Hematopoietic multipotent progenitor cell treated with erythropoietin and hydrocortisone succinate and interleukin-3 and kit ligand, for 15 days (in vitro differentiated cells): ENCODE measurements at places on chromosomes 7 and 10.

DNA sequence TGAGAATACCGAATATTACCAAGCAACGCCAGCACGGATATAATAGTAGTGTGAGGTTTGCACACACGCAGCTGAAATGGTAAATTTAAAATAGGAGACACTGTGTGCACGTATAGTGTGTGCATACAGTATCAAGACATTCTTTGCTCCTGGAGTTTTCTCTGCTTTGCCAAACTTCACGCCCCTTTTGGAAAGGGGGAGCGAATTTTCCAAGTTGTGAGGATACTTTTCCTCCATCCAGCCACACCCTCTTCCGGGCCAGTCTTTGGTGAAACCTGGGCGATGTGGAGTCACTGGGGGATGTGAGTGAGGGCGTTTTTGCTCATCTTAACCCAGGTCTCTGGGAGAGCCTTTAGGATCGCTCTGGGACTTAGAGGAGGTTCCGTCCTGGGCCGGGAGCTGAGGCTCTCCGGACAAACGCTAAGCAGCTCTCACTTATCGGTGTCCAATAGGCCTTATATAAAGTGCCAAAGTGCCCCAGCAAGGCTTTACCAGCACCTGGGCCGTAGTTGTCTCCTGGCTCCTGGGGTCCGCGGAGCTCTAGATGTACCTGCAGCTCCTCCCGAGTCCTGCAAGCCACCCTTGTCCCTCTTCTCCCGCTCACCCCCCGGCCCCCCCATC is 160.0 kb upstream of the MKI67 start:
- no peak for DNase-seq

DNA sequence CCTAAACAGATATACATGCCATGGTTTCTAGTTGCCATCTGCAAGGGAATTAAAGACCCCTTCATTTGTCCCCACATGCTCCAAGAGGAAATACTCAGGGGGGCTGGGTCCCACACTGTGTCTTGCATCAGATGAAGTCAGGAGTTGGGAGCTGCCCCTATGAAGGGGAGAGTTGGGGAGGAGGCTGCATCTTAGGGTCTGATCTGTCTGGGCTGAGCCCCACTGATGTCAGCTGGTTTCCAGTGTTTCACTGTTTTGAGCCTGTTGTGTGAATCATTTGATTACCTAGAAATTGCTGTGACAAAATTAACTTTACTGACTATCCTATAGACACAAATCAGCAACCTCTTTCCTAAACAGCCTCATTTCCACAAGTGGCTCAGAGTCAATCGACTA is 4.9 kb upstream of the ADCY1 start:
- no peak for DNase-seq

DNA sequence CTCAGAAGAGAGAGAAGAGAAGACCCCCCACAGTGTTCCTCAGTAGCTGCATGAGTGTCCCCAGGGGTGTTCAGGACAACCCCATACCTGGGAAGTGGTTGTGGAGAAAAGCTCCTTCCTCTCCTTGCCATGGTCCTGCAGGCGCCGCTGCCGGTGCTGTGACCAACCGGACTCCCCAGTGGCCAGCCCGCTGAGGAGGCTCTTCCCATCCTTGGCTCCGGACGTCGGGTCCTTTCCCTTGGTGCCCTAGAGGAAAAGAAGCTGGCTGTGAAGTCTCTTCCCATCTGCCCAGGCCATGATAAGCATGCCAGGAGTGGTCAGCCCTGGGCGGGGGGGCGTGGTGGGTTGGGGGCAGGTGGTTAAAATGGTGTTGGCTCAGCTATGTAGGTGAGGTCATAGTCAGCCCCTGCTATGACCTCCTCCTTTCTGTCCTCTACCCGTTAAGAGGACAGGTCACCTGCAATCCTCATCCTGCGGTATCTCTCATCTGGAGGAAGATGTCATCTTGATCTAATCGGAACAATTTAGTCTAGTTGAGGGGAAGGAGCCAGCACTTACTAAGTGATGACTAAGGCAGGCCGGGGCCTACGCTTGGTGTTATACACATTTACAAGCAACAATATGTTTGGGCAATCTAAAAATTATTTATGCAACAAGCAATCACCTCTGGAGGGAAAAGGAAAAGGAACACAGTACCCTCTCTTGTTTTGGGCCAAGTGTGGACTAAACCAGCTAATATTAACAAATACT is 13.2 kb downstream of the WDR91 start:
- DNase-seq: no peak

- DNase-seq: no peak
These were observed 78.4 kb downstream of the DGKI start for GRCh38 chr7:137768366-137768765.

GRCh38 chr7:35727571-35727970 is 32.6 kb upstream of the HERPUD2 start:
- no peak for DNase-seq

- no peak for DNase-seq
These were observed 62.4 kb upstream of the ANTXRL start for GRCh38 chr10:46224414-46224682.

GRCh38 chr7:70298780-70299471 is 700.7 kb downstream of the AUTS2 start:
- no peak for DNase-seq

GRCh38 chr7:107105591-107106245 is 61.2 kb downstream of the PRKAR2B start:
- DNase-seq: no peak

GRCh38 chr10:110531687-110532086 is 34.0 kb downstream of the DUSP5 start:
- no peak for DNase-seq

DNA sequence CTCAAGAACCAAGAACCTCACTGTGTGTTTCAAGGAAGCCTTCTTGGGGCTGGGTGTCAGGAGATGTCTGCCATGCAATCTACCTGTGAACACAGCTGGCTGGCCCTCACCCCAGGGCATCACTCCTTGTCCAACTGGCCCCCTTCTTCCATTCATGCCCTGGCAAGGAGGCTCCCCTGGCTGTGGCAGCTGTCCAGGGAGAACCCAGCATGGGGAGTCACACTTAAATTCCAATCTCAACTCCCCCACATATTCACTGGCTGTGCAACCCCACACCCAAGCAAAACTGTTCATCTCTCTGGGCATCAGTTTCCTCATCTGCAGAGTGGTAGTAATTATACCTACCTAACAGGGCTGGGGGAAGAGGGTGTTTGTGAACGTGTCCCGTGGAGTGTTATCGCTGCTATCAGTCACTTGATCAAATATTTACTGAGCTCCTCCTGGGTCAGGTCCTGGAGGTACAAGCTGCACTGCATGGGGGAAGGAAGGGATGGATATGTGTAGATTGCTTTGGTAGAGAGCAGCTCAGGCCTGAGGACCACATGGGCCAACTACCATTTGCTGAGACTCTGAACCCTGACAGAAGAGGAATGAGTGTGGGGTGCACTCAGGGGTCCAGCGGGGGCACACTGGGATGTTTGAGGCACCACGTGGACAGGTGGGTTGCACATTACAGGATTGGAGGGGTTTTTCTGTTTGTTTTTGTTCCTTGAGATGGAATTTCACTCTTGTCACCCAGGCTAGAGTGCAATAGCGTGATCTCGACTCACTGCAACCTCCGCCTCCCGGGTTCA is 2.1 kb upstream of the GPRIN2 start:
- DNase-seq: no peak

DNA sequence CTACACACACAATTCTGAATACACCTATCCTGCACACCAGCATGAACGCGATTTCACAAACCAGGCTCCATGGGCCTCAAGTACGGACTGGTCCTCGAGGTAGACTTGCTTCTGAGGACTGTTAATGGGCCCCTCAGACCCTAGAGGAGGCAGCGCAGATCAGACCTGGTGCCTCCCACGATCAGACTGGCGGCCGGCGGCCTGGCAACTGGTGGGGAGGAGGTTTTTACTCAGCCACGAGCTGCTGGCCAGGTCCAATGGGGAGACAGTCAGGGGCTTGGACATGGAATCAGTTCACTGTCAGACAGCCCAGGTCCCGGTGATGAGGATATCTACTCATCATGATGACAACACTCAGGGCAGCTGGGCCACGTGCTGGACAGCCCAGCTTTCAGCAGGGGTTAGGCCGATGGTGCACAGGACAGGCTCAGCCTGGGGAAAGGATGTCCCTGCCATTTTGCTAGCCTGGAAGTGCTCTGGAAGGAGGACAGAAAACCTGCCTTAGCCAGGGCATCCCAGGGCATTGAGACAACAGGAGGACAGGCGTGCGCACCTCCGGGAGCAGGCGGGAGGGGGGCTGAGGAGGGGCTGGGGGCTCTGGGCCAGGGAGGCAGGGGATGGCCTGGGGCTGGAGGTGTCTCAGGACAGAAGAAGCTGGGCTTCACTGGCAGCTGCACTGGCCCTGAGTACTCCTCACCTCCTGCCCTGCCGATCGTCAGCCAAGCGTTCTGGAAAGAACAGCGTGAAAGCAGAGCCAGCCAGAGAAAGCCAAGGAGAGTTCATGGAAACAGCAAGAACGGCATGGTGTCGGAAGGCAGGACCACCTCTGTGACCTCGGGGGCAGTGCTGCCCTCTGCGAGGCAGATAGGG is 48.0 kb upstream of the RASGEF1A start:
- no peak for DNase-seq

GRCh38 chr7:46811529-46811928 is 770.4 kb downstream of the TNS3 start:
- DNase-seq: no peak

- DNase-seq: no peak
These were observed 263.6 kb upstream of the AUTS2 start for GRCh38 chr7:69334701-69335100.

DNA sequence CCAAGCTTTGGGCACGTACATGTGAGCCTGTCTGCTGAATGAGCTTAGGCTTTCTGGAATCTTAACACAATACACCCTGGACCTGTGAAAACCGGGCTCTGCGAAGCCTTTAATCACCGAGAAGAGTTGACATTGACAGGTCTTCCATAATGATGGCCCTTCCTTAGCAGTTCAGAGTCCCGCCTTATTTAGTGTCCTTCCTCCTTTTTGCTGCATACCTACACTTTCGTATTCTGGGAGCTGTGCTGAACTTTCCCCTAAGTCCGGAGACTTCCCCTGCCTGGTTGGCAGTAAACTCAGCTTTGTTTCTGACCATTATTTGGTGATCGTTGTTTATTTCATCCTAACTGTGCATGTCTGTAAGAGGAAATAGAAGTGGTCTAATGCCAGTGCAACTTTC is 212.0 kb downstream of the CAMK1D start:
- DNase-seq: no peak

DNA sequence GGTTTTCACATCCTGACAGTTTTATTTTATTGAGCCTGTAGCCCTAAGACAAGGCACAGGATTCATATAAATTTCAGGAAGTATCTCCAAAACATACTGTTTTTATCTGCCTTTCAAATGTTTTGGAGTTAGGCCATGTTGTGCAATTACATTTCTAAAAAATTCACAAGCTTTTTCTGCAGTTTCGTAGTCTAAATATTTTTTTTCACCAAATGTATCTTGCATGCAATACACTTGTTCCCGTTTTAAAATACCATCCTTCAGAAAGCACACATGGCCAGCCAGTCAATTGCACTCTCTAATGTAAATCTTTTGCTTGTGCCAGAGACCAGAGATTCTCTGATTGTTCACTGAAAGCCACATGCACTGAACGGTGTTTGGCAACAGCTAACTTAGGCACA is 161.5 kb upstream of the PRKCQ start:
- DNase-seq: no peak

GRCh38 chr7:25665903-25666670 is 437.8 kb upstream of the NPVF start:
- no peak for DNase-seq

DNA sequence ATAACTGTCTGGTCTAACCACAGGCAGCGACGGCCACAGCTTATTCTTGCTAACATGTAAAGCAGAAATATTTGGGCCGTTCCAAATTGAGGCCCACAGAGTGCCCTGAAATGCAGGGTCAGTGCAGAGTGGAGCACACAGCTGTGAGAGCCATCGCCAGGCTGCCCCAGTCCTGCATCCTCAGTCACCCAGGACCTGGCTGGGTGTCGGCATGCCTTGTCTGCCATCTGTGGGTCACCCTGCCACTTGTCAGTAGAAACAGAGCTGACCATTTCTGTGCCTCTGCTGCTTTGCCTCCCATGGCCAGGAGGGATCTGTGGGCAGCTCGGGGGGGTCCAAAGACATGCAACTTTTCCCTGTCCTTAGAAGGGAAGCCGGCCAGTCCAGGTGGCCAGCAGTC is 57.3 kb upstream of the BTBD16 start:
- no peak for DNase-seq

DNA sequence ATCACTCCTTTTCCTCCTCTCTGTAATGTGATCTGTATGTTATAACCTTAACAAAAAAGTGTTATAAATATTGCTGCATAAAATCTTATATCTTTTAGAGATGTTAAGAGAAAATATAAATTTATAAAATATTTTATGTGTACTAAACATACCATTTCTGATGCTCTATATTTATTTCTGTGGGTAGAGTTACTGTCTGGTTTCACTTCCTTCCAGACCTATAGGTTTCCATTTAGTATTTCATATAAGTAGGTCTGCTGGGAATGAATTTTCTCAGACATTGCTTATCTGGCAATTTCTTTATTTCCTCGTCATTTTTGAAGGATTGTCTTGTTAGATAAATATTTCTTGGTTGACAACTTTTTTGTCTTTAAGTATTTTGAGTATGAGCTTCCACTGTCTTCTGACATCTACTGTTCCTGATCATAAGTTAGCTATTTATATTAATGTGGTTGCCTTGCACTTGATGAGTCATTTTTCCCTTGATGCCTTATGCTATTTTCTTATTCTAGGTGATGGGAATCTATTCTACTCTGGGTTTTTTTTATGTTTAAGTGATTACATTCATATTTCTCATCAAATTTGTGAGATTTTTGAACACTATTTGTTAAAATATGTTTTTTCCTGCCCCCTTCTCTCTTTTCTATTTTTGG is 11.2 kb upstream of the THSD7A start:
- no peak for DNase-seq

GRCh38 chr7:37349979-37350590 is 98.6 kb downstream of the ELMO1 start:
- DNase-seq: no peak

DNA sequence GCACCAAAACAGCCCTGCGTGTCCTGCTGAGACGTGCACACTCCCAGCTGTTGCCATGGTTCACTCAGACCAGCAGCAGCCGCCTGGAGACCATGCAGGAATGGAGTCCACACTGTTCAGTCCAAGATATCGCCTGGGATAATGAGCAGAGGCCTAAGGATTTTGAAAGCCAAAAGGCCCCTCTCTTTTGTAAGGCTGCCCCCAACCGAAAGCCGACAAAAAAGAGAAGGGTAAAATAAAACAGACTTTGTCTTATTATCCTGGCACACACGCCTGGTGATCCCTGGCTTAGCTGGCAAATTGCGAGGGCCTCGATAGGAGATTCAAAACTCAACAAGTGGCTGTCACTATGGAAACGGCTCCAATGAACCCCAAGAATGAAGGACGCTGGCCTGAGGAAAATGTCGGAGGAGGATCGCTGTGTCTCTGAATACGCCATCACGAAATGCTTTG is 263.6 kb downstream of the SKIDA1 start:
- no peak for DNase-seq

DNA sequence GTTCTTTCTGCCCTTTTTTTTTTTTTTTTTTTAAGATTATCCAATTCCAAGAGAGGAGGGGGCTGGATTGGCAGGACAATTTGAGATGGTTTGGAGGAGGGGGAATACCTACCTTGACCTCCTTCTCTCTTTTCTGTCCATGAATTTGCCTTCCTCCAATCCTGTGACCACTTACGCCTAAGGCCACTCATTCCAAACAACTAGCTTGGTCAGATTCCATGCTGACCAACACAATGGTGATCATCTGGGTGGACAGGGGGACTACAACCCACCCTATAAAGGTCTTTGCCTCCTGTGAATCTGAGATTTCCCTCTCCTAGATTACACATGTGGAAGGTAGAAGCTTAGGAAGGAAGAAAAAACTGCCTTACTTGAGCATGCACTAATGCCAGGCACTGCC is 2.3 kb upstream of the LDB1 start:
- no peak for DNase-seq

- no peak for DNase-seq
These were observed 68.5 kb downstream of the LRRC4 start for GRCh38 chr7:127962589-127963361.
